HepG2 (cell line): ENCODE measurements at places on chromosomes 6 and 20.

- no peak for DNase-seq
Measured at GRCh38 chr6:31489086-31489485, 8.9 kb upstream of the MICB start.

DNA sequence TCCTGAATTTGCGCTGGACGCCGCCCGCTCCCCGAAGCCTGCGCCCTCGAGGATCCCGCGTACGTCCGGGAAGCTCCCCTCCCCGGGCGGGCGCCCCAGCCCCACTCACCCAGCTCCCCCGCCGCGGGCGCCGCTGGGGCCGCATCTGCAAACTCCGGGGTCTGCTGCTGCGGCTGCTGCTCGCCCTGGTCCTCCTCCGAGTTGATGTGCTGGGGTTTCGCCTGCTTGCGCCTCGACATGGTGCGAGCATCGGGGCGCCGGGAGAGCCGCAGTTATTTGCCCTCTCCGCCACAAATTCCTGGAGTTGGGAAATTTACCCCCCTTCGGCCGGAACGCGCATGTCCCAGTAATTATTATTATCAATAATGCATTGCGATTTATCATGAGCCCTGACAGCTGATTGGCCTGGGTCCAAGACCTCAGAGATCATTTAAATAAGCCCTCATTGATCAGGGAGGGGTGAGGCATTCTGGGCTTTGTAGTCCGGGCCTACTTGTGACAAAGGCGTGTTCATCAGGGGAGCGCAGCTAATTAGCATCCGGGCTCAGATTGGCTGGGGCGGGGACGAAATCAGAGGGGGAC, at the start of gene SALL4:
SALL4 (minus strand) TSS at position 352 of the 582 bp plus-strand sequence; CDS start at position 239, 113 bp downstream.
- DNase-seq, result no peak

- DNase-seq, result peak; percentile 18
Measured at GRCh38 chr6:105272786-105273185, 93.0 kb upstream of the POPDC3 start.

DNA sequence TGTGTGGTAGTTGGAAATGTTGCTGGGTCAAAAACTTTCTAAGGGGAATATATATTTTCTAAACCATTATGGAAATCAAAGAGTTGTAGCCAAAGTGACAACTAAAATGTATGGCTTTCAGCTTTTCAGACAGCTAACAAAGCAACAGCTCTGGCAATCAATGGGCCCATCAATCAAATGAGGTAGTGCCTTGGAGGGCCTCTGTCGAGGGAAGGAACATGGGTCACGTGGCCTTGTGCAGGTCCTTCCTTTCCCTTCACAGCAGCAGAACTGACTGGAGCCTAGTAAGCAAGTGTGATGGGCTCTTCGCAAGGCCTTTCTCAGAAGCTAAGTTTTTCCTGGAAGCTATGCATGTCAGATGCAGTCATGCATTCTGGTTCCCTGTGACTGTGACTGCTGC, 17.9 kb downstream of the FAXC start:
- DNase-seq, result no peak

DNA sequence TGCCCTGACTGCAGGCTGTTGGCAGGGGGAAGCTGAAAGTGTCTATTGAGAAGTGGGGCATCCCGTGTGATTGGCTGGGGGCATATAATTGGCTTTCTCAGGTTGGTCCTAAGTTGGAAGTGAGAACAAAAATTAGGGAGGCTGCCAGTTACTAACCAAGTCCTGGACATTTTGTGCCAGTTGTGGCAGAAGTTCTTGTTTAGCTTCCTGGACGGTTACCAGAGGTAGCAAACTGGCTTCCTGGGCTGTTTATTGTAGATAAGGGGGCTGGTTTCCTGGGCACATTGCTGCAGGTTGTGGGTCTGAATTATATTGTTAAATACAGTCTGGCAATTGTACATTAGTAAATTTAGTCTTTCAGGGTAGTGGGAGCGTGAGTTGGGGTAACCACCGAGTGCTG, 50.6 kb upstream of the SLC2A12 start:
- no peak for DNase-seq

- DNase-seq, result no peak
Measured at GRCh38 chr6:41599852-41600445, 38.3 kb upstream of the MDFI start.

- no peak for DNase-seq
Measured at GRCh38 chr20:44026647-44027342, 112.1 kb downstream of the TOX2 start.

DNA sequence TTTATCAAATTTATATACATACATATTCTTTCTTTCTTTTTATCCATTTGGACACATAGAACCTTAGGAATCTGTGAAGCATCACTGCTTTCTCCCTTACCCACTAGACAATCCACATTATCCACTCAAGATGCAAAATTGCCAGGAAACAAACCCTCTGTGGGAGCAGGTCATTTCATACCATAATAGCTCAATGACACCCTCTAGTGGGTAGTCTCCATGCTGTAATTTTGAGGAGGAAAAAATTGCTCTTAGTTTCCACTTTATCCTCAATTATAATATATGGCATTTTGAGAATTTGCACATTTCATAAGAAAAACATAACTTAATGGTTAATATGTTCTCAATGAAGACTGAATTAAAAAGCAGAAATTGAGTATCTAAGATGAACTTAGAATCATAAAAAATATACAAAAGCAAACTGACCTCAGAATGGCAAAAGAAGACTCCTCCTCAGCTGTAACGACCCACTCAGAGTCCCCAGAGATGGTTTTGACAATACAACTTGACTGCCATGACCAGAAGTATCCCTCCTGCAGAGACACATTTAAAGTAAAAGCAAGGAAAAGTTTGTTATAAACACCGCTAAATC, 164.1 kb downstream of the FRK start:
- DNase-seq, result peak; percentile 14

DNA sequence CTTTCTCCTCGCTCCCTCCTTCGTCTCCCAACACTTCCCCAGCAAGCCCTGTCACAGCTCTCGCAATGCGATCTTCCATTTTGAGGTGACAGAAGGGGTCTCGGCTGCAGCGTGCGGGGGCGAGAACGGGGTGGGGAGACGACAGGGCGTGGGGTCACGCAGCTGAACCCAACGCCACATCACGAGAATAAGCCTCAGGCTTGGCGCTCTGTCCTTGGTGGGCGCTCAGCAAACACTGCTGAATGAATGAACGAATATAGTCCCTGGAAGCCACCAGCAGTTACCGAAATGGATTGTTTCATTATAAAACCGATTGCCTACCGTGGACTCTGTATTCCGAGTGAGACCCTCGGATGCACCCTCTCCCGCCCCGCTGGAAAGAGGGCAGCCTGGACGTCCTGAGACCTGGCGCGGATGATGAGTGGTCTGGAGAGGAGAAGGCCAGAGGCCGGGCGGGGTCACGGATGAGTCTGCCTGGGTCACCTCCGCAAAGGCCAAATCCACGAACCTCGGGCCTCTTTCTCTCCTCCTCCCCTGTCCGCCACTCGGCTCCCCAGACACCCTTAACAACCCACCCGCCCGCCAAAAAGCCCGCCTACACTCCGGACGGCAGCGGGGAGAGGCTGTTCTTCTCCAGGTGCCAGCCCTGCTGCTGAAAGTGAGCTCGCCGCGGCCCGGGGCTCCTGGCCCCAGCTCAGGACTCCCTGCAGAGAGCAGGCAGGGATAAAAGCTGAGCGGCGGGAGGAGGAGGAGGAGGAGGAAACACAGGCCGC, 3.7 kb downstream of the NRN1 start:
- DNase-seq, result no peak

GRCh38 chr20:43711098-43711654, 15.6 kb downstream of the GTSF1L start:
- no peak for DNase-seq

DNA sequence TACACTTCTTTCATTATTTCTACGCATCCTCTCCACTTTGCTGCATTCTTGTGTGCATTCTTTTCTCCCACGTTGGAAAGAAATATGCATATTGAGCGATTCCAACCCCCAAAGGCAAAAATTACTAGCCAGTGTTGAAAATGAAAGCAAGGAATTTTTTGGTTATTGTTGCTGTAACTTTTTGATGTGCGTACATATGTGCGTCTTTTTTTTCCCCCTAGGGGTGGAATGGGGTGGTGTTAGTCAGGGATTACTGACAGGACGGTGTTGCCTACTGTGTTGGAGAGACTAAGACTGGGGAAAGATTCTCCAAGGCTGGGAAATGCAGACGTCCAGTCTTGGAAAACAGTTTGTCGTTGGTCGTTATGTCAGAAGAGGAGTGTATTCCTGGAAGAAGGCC, 44.2 kb upstream of the ESR1 start:
- DNase-seq, result peak; percentile 15

- DNase-seq, result no peak
Measured at GRCh38 chr6:134619077-134619476, 301.2 kb upstream of the SGK1 start.

DNA sequence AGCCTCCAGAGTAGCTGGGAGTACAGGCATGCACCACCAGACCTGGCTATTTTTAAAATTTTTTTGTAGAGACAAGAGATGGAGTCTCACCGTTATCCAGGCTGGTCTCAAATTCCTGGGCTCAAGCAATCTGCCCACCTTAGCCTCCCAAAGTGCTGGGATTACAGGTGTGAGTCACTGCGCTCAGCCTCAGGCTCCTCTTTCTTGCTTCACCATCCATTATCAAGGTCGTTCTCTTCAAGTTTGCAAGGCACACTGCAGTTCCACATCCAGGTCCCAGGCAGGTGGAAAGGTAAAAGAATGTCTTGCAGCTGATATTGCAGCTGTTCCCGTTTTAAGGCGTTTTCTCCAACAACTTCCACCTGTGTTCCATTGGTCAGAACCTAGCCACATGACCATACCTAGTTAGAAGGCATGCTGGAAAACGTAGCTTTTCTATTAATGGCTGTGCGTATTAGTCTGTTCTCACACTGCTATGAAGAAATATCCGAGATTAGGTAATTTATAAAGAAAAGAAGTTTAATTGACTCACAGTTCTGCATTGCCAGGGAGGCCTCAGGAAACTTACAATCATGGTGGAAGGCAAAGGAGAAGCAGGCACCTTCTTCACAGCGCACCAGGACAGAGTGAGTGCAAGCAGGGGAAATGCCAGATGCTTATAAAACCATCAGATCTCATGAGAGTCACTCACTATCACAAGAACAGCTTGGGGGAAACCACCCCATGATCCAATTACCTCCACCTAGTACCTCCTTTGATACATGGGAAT, 51.7 kb downstream of the PCNA start:
- no peak for DNase-seq

- DNase-seq, result no peak
Measured at GRCh38 chr6:80940976-80941375, 811.5 kb downstream of the TENT5A start.

- no peak for DNase-seq
Measured at GRCh38 chr6:109739686-109740085, 48.6 kb downstream of the FIG4 start.

DNA sequence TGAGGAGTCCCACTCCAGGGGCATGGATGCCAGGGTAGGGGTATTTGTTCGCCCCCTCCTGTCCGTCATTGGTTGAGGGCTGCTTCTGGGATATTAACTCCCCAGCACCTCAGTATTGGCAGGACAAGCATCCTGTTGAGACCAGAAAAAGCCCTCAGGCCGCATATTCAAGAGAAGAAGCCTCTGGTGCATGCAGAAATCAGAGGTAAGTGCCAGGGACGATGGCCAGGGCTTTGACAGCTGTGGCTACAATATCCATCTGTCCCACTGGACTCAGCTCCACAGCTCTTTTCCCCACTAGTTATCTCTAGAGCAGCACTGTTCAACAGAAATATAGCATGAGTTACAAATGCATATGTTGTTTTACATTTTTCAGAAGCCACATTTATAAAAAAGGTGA, 651.3 kb downstream of the KIF16B start:
- DNase-seq, result no peak

DNA sequence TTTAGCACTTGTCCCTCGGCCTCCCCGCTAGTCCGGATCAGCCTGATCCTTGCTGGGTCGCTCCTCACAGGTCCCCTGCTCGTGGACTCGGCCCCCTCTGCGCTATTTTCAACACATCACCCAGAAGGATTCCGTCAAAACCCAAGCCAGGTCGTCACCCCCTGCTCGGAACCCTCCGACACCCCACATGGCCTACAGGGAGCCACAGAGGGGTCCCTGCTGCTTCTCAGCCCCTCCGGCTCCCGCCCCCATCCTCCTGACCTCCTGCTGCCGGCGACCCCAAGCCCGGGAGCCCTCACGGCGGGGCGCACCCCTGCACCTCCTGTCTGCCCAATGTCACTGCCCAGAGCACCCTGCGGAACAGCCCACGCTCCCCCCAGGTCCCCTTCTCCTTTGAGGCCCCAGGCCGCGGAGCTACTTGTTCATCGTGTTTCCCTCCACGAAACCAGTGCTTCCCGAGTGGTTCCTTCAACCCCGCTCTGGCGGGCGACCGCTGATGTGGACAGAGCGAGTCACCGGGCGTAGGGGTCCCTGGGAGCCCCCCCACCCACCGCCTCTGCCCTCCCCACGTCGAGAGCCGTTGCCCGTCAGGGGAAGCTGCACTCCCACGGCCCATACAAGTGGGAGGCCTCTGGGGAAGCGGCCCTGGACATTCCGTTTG, 638 bp upstream of the MYL9 start:
- DNase-seq, result no peak

DNA sequence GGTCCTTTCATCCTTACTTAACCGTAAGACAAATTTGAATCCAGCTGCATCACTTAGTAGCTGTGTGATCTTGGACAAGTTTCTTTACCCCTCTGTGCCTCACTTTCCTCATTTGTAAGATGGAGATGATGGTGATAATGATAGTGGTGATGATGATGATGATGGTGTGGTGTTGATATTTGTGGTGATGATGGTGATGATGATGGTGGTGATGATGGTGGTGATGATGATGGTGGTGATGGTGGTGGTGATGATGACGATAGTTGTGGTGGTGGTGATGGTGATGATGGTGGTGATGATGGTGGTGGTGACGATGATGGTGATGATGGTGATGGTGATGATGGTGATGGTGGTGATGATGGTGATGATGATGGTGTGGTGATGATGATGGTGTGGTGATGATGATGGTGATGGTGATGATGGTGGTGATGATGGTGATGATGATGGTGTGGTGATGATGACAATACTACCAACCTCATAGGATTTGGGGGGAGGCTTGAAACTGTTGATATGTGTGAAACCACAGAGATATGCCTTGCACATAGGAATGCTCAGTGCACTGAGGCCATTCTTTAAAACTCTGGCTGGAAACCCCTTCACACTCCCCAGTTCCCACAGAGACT, 233.2 kb downstream of the LY86 start:
- no peak for DNase-seq

DNA sequence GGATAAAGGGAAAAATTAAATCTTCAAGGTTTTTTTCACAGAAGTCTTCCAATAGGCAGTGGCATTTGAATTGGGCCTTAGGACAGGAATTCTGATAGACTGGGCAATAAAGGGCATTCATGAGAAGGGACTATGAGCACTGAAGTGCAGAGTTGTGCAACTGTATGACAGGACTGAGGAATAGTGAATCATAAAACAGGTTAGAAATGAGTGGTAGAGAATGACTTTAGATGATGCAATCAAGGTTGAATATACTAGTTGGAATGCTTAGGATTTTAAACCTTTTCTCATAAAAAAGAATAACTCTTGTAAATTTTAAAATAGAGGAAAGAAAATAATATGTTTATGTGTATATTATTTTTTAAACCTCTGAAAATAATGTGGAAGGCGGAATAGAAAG, 944.7 kb downstream of the PHF3 start:
- DNase-seq, result no peak

GRCh38 chr20:48651960-48652359, 175.8 kb downstream of the PREX1 start:
- DNase-seq, result no peak

GRCh38 chr20:844473-845225, 11.1 kb downstream of the FAM110A start:
- DNase-seq, result peak; percentile 58
